Fibroblast of the aortic adventitia (primary cell): ENCODE measurements at places on chromosomes 2 and 18. TPM values are rescaled to one million over a fixed set of nuclear protein-coding genes. Genes with fewer than 3 reads are reported as not detected.

GRCh38 chr18:57909620-57910019 is 106.5 kb upstream of the ATP8B1 start:
- DNase-seq = peak; percentile 28

DNA sequence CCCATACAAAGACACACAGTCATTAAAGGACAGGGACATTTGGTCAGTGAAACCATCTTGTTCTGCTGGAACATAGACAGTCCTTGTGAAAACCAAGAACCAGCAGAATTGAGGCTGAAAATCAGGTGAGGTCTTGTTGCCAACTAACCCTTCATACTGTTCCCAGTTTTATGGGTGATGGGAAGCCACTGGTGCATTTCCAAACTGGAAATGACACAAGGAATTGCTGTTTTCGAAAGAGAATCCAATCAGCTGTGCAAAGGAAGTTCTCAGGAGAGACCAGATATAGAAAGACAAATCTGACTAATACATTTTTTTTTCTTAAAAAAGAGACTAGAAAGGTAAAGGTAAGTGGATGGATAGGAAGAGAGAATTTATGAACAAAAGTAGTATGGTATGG is 948.2 kb downstream of the TSN start:
- no peak for DNase-seq

GRCh38 chr2:48939232-48939631 is 183.7 kb upstream of the LHCGR start:
- no peak for DNase-seq

GRCh38 chr18:8627107-8627472 is 17.9 kb downstream of the RAB12 start:
- no peak for DNase-seq

- no peak for DNase-seq
These were observed 605 bp downstream of the C2orf68 start for GRCh38 chr2:85611217-85611704.

The SULT1C2 gene
- total RNA-seq = 0.27 and 2.6 TPM in 2 replicates
